ENCODE measurements at places on chromosomes 7 and 10.

- no peak for DNase-seq
These were observed 97.1 kb downstream of the TSPAN12 start for GRCh38 chr7:120760851-120761250.

- no peak for DNase-seq
These were observed 323.1 kb downstream of the TFEC start for GRCh38 chr7:115707258-115708012.

DNA sequence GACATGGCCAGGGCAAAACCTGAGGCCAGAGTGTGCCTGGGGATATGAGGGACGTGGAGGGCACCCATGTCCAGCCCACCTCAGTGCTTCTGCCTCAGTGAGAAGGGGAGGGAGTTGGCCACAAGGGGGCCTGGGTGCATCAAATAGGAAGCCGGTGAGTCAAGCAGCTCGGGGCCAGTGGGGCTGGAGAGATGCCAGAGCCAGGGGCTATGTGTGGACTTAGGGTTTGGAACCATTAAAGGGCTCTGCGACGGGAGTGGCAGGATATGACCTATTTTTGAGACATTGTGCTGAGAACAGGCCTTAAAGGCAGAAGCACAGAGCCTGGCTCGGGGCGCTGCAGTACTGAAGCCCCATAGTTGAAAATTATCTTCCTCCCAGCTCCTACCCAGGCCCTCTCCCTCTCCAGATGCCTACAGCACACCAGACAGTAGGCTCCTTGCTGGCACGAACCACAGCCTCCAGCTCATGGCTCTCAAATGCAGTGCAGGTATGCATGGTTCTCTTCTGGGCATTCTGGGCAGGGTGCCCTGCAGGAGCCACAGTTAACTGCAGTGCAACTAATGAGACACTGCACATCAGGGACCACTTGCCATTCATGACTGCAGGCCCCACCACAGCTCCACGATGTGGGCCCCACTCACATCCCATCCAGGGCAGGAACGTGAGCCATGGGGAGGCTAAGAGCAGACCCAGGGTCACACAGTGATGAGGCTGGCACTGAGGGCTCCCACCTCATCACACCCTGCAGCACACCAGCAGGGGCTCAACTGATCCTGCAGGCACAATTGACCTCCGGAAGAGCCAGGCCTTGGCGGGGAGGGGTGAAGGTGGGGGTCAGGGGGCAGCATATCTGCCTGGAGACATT is 7.2 kb upstream of the PGAM2 start:
- DNase-seq: peak; percentile 58

- DNase-seq: no peak
These were observed 233.9 kb downstream of the RPS24 start for GRCh38 chr10:78267598-78267997.

GRCh38 chr7:332020-332517 is 42.1 kb downstream of the FOXL3 start:
- DNase-seq: no peak

DNA sequence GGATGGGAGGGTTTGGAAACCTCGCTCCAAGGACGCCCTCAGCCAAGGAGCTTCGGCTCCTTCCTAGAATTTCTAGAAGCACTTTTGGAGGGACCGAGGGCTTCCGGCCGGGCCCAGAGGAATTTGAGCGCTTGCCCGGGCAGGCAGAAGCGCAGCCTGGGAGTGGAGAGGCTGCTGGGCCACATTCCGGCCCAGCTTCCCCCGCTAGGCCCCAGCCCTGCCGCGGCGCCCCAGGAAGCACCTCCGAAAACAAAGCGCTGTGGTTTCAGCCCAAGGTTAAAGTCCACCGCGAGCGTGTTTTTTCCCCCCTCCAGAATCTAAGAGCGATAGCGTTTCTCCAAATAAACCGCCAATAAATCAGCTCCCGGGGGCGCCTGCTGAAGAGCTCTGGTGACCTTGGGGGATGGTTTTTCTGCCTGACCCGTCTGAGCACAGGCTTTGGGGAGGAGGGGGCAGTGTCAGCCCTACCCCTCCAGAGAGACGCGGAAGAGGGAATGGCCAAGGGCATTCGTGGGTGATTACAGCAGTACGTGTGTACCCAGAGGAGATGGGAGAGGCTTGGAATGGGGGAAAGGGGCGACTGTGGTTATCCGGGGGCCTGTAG is 5.7 kb upstream of the TNRC18 start:
- peak; percentile 39 for DNase-seq

Data from cerebellum (tissue), 4 donors.